ENCODE measurements at places on chromosomes 6 and 20.
A peak's percentile ranks its signal among the peaks of the same experiment; 100 is the strongest.

GRCh38 chr20:62709537-62709905 lies 885 bp downstream of the NTSR1 start:
- no peak for DNase-seq

DNA sequence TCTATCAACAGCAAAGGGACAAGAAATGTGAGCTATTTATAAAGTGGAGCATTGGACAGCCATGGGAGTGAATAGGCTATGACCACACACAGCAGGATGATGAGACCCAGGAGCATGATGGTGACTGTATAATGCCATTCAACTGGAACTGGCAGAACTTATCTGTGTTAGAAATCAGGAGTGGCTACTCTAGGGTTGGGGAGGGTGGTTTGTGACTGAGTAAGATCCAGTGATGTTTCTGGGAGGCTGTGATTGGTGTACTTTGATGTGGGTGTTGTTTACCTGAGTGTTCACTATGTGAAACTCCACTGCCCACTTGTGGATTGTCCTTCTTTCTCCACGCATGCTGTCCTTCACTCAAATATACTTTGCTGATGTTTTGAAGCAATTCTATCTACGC lies 11.5 kb upstream of the HLA-B start:
- DNase-seq: no peak

DNA sequence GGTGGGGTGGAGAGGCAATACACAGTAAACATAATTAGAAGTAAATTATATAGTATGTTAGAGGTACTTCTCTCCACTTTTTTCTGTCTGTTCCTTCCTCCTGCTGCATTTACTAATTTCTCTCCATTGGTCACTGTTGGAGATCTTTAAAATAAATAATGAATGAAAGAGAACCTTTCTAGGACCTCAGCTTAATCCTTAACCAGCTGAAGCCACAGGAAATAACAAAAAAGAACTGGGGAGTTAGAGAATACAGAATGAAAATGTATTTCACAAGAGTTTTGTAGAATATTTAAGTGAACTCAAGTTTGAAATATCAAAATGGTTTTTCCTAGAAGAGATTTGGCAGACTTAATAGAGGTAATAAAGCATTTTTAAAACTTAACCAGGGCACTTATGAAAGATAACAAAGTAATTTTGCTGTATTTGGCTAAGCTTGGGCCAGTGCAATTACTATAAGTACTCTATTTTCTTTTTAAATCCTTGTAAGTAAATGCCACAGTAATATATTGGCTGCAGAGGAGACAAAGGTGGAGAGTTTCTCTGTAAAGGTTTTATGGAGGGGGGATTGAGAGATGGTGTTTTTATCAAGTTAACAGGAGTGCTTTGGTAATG lies 405.0 kb downstream of the CDKAL1 start:
- no peak for DNase-seq

DNA sequence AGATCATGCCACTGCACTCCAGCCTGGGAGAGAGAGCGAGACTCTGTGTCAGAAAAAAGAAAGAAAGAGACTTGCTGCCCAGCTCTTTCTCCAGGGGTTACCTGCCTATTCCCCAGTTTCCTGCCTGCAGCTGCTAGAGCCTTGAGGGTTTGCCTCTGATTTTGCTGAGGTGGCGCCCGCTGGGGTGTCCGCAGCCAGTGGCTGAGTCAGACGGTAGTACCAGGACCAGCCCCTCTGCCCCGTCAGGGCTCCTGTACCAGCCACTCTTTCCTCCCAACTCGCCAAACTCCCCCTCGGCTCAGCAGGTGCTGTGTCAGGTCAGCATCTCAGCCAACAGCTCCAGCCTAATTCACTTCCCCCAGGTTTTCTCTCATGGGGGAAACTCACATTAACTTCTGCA lies 7.4 kb upstream of the LSM14B start:
- DNase-seq: no peak

DNA sequence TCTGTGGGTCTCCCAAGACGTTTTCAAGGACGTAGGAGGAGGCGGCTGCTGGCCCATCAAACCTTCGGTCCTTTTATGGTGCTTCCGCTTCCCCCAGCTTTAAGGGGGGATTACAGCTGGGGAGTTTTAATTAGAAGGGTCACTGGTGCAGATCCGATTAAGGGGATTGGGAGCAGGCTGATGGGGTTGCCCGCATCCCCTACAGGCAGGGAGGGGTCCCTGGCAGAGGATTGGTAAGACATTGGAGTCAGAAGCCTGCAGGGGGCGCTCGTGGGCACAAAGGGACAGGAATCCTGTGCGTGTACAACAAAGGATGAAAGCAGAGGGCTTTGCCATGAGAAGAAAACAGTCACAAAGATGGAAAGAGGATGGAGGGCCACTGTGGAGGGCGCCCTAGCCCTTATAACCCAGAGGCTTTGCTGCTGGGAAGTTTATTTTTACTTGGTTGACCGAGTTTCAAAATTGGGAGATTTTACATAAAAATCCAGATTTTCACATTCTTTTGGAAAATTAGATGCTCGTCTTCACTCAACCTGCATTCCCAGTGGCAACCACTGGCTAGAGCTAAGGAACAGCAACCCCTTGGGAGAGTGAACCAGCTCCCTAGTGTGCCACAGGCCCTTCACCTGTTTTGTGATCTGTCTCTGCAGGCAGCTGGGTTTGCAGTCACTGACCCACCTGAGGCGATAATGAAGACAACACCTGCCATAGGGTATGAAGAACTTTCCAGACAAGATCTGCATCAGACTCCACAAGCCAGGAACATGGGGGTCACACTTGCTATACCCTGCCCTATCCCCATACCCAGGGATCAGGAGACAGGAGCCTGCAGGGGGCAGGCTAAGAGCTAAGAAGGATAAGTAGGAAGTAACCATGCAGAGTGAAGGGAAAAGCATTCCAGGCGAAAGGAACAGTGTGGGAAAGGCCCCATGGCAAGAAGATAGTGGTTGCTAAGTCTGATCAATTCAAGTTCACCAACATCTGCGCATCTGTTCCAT lies 97.7 kb downstream of the KCNB1 start:
- DNase-seq: peak; percentile 27

GRCh38 chr20:35317416-35318210 lies 25.4 kb upstream of the FAM83C start:
- no peak for DNase-seq

- no peak for DNase-seq
Measured at GRCh38 chr20:48102931-48103660, 317.8 kb upstream of the SULF2 start.

GRCh38 chr20:9270831-9271230 lies 201.9 kb downstream of the PLCB4 start:
- no peak for DNase-seq

- no peak for DNase-seq
Measured at GRCh38 chr6:147382945-147383554, 125.4 kb upstream of the SAMD5 start.

GRCh38 chr20:51893723-51894122 lies 91.4 kb upstream of the SALL4 start:
- DNase-seq: no peak

- no peak for DNase-seq
Measured at GRCh38 chr6:52543262-52543661, 33.6 kb downstream of the TRAM2 start.

DNA sequence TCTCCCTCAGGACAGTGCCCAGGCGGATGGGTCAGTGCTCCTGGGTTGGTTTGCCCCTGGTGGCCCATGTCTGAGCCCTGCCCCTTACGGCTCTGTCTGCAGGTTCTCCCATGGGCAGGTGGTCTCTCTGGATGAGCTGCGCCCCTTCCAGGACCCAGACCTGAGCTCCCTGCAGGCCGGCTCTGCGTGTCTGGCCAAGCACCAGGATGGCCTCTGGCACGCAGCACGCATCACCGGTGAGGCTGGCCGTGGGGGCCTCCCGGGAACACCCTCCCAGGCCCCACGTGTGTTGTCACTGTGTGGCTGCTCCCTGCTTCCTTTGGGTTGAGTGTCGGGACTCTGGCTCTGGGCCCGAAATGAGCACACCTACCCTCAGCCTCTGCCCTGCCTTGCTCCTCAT lies 3.3 kb upstream of the LIME1 start:
- no peak for DNase-seq

GRCh38 chr20:5535125-5535756 lies 215.0 kb upstream of the SHLD1 start:
- no peak for DNase-seq
